ENCODE measurements at places on chromosomes 7 and 10. TPM values are rescaled to one million over a fixed set of nuclear protein-coding genes. Genes with fewer than 3 reads are reported as not detected.

Gene OR2A7
- 4.8 TPM for total RNA-seq

Gene KCNH2
- total RNA-seq = 2.0 TPM

DNA sequence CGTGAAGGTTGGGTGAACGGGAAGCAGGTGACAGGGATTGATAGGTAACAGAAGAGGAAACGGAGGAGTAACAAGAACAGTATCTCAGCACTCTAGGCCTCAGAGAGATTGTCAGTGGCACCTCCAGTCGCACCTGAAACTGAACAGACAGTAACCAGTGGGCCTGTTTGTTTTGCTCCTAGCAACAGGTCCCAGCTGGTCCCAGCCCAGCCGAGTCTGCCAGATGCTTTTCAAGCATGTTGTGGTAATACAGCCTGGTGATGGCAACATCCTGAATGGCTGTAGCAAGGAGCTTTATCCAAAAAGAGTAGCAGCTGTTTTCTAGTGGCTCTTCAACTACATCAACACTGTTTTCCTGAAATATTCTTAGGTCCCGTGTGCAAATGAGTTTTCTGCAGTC is 4.7 kb downstream of the CACNB2 start:
- no peak overlapping the region for H3K27ac ChIP-seq
- H3K36me3 ChIP-seq = no peaks in the 10 kb centered on the region
- DNase-seq = peak; percentile 70
- no peak overlapping the region for H3K4me3 ChIP-seq
- H3K4me1 ChIP-seq = peaks cover 5% of the 10 kb centered on the region

- H3K4me1 ChIP-seq = no peaks in the 10 kb centered on the region
- H3K36me3 ChIP-seq = no peaks in the 10 kb centered on the region
- no peaks in the 10 kb centered on the region for H3K27me3 ChIP-seq
- no peak for DNase-seq
- no peak overlapping the region for H3K27ac ChIP-seq
These were observed 27.9 kb downstream of the GNG11 start for GRCh38 chr7:93949423-93949822.

DNA sequence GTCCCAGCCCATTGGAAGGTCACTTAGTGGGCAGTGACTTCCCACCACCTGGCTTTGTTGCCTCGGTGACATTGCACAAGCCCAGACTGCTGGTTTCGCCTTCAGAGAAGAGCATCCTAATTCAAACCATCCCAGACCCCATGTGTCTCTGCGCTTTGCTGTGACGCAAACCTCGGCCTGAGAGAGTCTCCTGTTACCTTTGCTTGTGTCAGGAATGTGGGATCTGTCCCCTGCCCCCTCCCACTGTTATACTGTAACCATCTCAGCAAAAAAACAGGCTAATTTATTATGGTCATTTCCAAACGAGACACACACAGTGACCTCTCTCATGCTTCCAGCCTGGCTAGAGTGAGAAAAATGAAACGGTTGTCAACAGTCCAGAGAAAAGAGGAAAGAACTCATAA is 25.0 kb upstream of the AQP1 start:
- H3K4me3 ChIP-seq = no peak overlapping the region
- H3K4me1 ChIP-seq = no peaks in the 10 kb centered on the region
- H3K27ac ChIP-seq = peak overlapping the region; percentile 55
- H3K27me3 ChIP-seq = no peaks in the 10 kb centered on the region
- no peak for DNase-seq
